ENCODE measurements at places on chromosomes 2 and 18.
A peak's percentile ranks its signal among the peaks of the same experiment; 100 is the strongest.

GRCh38 chr18:55400590-55401541 is 187.1 kb downstream of the TCF4 start:
- DNase-seq = peak; percentile 50

GRCh38 chr18:79942786-79943607 is 8.5 kb downstream of the SLC66A2 start:
- no peak for DNase-seq

DNA sequence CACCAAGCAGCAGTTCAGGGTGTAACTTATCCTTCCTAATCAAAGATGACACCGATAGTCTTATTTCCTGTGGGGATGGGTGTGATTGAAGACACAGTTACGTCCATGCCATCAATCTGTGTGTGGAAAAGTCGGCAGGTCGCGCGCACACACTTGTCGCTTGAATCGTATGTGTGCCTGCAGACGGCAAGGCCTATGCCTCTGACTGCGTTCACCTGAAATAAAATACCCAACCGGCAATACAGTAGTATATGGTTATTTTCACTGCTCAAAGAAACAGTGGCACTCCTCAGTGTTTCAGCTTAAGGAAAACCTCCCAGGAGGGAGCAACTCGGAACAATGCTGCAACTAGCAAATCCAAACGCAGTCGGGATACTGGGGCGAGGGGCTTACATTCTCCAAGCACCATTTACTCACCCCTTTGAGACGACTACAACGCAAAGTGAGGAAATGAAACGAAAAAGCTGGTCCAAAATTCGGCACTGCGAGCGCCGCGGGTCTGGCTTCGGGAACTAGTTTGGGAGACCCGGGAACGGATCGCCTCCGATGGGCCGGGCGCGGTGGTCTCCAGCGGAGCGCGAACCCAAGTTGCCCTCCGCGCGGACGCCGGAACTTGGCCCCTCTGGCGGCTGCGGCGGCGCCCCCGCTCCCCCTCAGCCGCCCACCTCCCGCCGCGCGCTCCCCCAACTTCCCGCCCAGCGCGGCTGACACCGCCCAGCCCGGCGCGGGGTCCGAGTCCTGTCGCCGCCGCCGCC is 675 bp downstream of the PRKD3 start:
- peak; percentile 45 for DNase-seq

- DNase-seq = no peak
Observed at GRCh38 chr2:109322641-109323040, 193.6 kb downstream of the SH3RF3 start.

GRCh38 chr2:119254601-119255080 is 31.0 kb downstream of the STEAP3 start:
- DNase-seq = no peak

DNA sequence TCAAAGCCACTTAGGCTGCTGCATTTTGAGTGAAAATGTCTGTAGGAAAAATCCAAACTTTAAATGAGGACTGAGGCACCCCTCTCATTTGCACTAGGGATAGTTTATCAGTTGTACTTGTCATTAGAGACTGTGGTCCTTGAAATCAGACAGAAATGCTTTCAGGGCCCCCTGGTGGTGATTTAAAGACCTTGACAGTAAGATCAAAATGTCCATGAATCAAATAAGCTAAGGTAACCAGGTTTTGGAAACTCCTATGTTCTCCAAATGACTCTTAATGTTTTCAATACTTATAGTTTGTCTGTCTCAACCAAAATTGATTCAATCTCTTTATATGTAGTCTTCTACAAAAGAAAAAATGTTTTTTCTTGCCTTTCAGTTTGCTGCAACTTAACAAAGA is 28.8 kb upstream of the DDX18 start:
- peak; percentile 58 for DNase-seq

GRCh38 chr2:113052396-113052917 is at the start of gene IL36B:
TSS of gene IL36B (minus strand) at chr2:113052867.
- DNase-seq = no peak

DNA sequence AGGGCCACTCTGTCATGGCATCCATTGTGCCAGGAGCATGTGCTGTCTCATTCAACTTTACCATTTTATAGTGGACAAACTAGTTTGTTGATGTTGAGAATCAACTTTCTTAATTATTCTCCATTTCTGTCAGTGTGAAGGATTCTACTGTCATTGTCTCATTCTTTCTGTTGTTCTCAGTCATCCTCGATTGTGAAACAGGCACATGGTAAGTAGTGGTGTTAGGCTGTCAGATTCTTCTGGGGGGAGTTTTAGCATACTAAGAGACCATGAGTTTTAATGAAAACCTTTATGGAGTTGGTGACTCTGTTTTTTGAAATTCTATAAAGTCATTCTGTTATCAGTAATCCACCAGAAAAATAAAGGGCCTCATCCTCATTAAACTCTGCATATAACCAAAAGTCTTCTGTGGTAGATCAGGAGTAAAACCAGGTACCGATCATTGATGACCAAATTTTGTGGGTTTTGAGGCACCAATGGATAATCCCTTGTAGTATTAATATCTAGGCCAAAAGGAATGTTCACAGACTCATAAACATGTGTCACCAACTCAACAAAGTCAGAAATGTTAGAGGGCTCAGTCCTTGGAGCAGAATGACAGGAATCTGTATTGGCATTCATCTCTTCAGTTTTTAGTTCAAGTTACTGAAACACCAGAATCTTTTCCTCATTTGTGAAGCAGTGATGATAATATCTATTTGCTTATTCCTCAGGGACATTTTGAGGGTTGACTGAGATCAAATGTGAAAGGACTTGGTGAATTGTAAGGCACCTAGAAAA is 73.2 kb downstream of the CERS6 start:
- DNase-seq = peak; percentile 44

DNA sequence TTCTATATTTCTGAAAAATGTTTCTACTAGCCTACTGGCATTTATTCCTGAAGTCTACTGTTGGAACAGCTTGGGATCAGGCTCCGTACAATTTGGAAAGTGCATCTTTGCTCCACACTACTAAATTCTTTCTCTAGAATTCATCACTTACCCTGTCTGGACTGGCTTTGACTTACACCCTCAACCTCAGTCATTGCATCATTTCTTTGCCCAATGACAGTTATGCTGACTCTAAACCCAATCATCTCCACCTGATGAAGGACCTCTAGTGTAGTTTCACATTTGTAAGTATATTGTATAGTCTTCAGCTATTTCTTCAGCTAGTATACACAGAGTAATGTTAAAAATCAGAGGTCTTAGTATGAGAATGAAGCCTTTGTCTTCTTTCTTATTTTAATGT is 359.6 kb upstream of the MC4R start:
- no peak for DNase-seq

DNA sequence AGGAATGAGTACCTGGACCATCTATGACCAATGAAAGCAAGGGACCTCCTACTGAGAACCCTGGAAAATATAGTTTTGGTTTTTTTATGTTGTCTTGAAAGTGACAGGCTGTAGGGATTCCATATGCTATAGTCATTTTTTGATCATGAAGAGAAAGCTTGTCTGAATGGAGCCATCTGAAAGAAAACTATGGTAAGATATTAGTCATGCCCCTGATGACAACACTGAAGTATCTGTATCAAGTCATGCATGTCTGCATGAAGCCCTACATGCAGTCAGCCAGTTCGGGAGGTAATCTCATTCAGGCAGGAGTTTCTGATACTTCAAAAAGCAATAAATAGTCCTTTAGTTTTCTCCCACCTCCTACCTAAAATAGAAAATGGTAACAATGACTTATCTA is 1042.0 kb downstream of the DPP10 start:
- no peak for DNase-seq

DNA sequence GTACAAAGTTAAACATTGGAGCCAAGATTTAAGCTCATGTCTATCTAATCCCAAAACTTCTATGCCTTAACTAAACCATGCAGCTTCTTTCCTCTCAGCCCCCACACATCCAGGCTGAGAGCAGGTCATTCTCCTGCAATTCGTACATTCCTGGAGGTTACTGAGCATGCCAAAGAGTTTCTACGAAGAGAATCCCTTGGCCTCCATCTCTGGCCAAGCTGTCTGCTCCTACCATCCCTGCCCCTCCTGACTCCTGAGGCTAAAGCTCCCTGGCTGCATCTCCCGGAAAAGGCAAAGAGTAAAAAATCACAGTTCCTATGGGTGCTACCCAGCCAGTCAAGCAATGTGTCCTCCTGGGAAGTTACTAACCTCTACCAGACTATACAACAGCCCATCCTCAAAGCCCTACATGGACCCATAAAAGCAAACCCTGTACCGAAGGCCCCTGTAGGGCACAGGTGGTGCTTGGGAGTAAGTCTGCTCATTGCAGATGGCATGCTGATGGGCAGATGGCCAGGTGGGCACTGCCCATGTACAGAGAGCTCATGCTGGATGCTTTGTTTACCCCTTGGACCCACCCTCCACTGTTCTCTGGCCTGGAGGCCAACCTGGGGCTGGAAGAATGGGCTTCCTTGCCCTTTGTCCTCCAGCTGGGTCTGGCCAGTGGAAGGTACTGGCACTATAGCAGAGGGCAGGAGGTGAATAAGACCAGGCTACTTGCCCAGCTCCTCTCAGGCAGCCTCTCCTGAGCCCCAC is 99.5 kb downstream of the TTC32 start:
- peak; percentile 62 for DNase-seq

DNA sequence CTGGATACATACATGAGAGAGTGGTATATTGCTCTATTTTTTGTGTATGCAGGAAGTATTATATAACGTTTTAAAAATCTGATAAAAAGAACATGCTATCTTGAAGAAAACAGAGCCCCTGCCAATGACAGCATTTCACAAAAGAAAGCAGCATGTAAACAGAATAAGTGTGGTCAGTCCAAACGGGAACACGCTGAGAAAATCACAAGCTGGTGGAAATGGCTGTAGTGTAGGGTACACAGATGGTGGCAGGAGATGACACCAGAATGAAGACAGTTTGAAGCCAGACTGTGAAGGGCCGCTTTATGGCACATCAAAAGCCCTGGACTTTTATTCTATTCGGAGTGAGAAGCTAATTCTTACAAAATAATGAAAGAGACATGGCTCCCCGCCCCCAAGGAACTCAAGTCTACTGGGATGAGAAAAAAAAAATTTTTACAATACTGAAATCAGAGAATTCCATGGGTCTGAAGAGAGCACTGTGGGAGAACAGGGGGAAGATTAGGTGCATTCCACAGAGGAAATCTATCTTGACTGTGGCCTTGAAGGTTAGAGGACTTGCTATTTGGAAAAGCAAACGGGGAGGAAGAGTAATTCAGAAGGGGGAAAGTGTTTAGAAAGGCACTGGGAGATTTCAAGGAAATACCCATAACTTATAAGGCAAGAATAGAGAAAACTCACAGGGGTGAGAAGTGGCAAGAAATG is 217.7 kb upstream of the SMAD7 start:
- DNase-seq = no peak

DNA sequence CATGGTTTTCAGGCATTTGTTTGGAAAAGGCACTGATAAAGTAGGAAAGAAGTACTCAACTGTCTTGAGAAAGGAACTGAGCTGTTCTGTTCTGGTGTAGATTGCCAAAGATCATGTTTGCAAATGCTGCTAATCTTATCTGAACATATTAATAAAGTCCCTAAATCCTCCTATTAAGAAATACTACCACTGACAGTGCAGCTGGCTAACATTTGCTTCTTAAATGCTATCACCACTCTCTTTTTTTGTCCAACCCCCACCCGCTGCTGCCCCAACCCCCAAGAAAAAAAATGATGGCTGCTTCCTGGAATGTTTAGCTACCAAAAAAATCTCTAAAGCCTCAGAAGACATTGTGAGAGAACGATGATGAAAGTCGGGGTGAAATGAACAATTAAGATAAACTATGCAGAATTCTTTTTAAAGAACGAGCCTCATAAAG is 130.7 kb downstream of the CCBE1 start:
- peak; percentile 84 for DNase-seq

DNA sequence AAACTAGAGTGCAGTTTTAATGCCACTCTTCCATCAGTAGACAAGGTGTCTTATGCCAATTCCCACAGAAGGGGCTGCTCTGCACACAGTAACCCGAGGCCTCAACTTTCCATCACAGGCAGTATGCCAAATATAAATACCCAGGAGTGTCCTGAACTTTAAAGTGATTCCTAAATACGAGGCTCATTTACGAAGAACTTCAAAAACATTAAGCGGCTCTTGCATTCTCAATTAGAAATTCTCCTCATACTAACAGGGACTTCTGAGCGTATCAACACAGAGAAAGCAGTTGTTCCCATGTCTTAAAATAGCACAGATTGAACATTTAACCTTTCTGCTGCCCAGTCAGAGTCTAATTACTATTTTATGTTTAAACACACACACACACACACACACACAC is 638.6 kb downstream of the ERBB4 start:
- DNase-seq = no peak

DNA sequence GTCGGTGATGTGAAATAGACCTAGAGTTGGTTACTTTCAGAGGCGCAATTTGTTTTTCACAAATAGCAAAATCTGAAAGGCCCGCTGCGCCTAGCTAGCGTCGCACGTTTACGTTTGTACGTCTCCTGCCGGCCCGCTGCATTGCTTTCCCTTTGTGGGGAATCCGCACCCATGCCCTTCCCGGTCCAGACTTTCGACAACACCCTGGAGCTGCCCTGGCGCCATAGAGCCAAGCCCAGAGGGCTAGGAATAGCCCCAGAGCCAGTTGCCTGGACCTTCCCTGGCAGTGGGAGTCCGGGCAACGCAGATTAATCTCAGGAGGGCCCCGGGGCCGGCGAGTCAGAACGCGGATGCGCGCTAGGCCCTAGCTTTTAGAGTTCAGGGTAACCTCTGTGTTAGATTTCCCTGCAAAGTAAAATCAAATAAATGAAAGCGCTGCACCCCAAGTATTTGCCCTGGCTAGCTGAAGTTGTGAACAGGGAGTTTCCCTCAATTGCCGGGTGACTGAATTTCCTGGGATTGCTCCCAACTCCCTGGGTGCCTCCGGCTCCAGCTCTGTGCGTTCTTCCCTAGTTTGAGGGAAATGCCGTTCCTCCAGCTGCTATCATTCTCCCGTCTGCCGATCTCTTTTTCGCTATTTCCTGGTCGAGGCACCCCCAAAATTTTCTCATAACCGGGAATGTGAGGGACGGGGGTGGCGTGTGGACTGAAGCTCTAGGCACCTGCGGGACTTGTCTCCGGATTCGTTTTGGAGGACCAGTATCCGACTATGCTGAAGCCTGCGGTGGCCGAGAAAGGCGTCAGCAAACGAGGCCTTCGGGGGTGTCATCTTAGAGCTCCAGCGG is 1.2 kb upstream of the EN1 start:
- DNase-seq = no peak

- DNase-seq = no peak
Observed at GRCh38 chr2:241125626-241126025, 23.5 kb upstream of the MTERF4 start.

GRCh38 chr2:149629026-149629425 is 41.5 kb upstream of the MMADHC start:
- DNase-seq = no peak

- DNase-seq = no peak
Observed at GRCh38 chr18:76538846-76539245, 43.8 kb upstream of the ZNF516 start.
